ENCODE measurements at places on chromosomes 6 and 20.

GRCh38 chr20:19374216-19374615, 161.8 kb downstream of the SLC24A3 start:
- no peak for DNase-seq

GRCh38 chr20:51199920-51200319, 177.0 kb upstream of the KCNG1 start:
- no peak for DNase-seq

DNA sequence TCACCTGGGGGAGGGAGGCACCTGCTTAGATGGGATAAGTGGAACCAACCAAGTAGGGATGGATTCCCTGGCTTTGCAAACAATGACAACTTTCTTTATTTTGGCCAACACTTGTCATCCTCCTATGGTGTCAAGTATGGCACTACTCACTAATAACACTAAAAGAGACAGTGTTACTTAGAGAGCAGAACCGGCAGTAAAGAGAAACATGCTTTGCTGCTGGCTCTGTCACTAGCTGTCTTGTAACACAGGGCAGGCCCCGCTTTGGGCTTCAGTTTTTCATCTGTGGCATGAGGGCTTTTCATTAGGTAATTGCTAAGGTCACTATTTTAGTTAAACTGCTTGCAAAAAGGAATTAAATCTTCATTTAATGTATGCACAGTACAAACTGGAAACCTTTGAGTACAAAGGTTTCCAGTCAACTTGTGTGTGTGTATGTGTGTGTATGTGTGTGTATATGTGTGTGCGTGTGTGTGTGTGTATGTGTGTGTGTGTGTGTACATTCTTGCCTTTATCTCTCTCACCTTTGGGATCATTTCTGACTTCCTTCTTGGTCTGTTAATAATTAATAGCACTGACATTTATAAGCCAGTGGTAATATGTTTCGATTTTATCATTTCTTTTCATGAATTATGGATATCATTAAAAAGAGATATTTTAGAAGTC, 64.7 kb downstream of the BTBD3 start:
- no peak for DNase-seq

DNA sequence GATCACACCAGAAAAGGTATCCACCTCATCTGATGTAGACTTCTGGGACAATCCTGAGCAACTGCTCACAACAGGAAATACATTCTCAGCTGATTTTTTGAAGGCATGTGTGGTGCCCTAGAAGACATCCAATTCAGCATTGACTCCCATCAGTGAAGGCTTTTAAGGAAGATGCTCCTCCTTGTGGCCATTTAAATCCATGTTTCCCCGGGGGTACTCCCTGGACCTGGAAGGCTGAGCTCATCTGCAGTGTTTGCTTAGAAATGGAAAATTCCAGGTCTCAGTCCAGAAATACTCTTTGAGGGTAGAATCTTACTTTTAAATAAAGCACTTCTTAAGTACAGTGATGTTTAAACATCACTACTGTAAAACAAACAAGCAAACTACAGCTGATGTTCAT, 195.5 kb upstream of the PDE10A start:
- no peak for DNase-seq

GRCh38 chr6:70107852-70108629, 194.8 kb downstream of the COL9A1 start:
- DNase-seq: peak; percentile 21

- no peak for DNase-seq
Observed at GRCh38 chr20:4260102-4260501, 244.7 kb upstream of the RNF24 start.

- DNase-seq: no peak
Observed at GRCh38 chr6:125170376-125170775, 16.8 kb downstream of the TPD52L1 start.

DNA sequence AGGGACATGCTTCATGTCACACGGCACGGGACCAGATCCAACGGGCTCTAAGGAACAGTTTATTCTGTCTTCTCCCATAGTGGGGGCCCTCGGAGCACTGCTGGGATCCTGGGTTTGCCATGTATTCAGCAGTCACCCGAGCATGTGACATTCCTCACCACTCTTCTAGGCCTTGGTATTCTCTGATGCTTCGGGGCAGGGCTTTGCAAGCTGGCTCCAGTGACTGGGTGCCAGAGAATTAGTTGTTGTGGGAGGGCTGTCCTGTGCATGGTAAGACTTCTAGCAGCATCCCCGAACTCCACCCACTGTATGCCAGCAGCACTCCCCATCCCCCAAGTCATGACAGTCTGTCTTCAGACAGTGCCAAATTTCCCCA, 5.4 kb downstream of the CCN5 start:
- no peak for DNase-seq

- no peak for DNase-seq
Observed at GRCh38 chr6:100774681-100775080, 106.4 kb downstream of the ASCC3 start.

GRCh38 chr6:143579703-143580102, 68.2 kb upstream of the FUCA2 start:
- no peak for DNase-seq

DNA sequence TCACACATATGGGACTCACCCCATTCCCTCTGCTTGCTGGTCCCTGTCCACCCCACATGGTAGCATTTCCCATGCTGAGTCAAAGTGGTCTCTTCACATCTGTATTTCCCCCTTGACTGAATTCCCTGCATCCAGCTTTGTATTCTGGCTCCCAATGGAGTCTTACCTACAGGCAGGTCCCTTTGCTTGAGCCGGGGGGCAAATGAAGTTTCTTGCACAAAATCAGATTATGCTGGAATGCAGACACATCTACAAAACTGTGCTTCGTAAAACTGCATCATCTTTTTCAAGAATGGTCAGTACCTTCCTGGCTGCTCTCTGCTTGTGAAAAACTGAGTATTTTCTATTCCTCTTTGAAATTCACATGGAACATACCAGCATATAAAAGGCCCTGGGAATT, 32.1 kb upstream of the BCAS1 start:
- no peak for DNase-seq

DNA sequence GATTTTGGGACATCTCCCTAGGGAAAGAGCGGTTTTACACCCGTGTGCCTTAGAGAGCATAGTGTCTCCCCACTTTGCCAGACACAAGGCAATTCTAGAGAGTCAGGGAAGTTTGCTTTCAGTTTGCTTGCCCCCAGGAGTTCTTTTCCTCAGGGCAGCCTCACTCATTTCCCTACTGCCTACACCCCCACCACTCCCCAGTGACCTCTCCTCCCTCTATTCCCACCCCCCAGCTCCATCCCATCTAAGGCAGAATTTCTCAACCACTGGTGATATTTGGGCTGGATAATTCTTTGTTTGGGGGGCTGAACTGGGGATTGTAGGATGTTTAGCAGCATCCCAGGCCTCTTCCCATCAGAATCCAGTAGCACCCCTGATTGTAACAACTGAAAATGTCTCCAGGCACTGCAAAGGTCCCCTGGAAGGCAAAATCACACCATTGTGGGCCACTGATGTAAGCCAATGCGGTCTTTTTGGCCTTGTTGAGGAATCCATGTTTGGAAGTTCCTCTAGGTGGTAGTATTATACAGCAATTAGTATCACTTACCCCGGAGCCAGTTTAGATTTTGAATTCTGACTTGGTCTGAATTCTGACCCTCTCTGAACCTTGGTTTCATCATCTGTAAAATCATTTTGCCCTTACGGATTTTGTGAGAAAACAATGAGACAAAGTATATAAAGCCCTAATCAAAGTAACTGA, 1.3 kb downstream of the EPPIN start:
- peak; percentile 22 for DNase-seq

GRCh38 chr20:371755-372542, 8.6 kb upstream of the TRIB3 start:
- DNase-seq: peak; percentile 73

- no peak for DNase-seq
Observed at GRCh38 chr6:56852260-56853010, 102.5 kb upstream of the BEND6 start.

GRCh38 chr6:141309295-141309694, 823.4 kb upstream of the GJE1 start:
- no peak for DNase-seq

- no peak for DNase-seq
Observed at GRCh38 chr6:130575557-130575956, 209.7 kb downstream of the TMEM200A start.

DNA sequence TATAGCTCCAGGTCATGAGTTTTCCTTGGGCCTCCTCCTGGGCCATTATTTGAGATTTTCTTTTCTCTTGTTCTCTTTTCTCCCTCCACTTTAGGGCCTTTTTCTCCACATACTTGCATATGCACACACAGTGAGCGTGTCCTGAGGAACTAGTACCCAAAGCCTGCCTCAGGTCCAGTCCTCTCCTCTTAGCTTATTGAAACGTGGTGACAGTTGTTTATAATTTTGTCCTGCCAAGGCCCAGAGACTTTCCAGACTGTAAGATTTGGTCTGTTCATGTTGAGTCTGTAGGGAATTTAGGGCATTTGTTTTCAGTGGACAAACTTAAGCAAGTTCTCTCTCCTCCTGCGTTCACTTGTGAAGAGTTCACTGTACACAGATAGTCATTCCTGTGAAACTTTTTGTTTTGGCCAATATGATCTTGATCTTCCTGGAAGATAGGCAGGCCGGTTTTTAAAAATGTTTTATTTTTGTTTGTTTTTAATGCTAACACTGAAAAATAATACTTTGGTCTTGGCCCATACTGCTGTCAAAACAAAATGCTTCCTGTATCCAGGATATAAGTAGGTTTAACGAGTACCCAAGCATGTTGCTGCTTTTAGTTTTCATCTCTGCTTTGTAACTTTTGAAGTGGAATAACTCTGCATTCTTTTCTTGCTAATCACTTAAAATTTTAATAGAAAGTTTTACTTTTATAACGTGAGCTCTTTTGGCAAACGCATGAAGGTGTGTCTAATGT, 20.7 kb downstream of the LRRC1 start:
- DNase-seq: no peak

- no peak for DNase-seq
Observed at GRCh38 chr6:160435935-160436334, 87.8 kb downstream of the SLC22A3 start.

DNA sequence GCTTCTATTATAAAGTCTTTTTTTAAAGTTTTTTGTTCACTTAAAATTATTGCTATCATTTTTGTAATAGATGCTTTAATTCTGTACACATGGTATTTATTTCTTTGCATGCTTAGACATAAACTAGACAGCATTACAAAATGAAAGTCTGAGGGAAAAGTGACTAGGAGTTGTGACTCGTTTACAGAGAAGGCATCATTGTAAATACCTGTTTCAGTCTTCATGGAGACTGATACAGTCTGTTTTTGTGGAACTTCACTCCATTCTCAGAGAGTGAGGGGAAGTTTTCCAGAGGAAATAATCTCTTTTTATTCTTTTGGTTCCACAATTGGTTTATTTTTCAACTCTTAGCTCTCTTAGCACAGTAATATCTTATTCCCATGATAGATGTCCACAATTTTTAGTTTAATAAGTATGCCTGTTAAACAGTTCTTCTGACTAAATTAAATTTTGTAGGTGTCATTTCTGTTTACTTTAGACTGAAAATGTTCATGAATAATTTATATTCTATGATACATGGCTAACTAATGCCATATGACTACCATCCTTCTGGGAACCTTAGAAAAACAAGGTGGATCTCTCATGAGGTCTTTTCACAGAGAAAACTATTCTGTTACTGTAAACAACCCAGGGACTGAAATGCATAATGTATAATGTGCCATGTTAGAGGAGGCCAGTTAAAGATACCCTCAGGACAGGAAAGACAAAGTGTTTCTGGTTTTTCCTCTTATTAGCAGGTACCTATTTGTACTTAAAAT, 69.2 kb downstream of the MYO6 start:
- no peak for DNase-seq

GRCh38 chr6:139066080-139066479, 37.5 kb downstream of the ABRACL start:
- no peak for DNase-seq

DNA sequence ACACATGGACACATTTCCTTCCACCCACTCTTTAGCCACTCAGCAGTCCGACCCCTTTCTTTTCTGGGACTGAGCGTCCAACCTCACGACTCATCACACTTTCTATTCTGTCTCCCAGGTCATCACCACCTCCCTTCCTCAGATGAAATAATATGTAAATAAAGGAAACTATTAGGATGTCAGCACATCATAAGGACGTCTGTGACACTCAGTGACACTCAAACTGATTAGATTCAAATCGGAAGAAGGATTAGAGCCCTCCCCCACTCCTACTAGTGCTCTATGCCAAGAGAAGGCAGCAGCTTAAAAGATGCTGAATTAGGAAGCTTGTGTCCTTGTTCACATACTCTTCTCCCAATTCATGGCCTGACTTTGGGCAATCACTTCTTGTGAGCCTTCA, 113.6 kb downstream of the TNFRSF21 start:
- no peak for DNase-seq

- DNase-seq: no peak
Observed at GRCh38 chr6:132395015-132395597, 6.2 kb downstream of the MOXD1 start.

GRCh38 chr6:87762116-87762515, 60.1 kb upstream of the AKIRIN2 start:
- DNase-seq: no peak

GRCh38 chr6:71289039-71289801, 609 bp downstream of the OGFRL1 start:
- peak; percentile 54 for DNase-seq

DNA sequence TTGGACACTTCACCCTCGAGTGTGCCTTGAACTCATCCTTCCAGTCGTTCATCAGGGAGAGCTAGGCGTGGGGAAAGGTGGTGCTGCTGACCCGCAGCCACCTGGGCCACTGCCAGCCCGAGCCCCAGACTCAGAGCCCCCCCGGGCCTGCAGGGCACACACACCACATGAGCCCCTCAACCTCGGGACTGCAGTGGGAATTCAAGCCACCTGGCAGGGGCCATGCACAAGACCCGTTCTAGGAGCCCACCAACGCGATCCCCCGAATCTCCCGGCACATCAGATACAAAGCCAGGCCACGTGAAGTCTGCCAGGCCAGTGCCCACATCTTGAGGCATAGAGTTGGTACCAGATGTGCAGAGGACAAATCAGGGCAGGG, 2.8 kb downstream of the ZNF512B start:
- DNase-seq: no peak

- DNase-seq: no peak
Observed at GRCh38 chr20:54215157-54215789, 7.4 kb downstream of the PFDN4 start.

- DNase-seq: no peak
Observed at GRCh38 chr6:11296449-11297375, 64.2 kb upstream of the NEDD9 start.

DNA sequence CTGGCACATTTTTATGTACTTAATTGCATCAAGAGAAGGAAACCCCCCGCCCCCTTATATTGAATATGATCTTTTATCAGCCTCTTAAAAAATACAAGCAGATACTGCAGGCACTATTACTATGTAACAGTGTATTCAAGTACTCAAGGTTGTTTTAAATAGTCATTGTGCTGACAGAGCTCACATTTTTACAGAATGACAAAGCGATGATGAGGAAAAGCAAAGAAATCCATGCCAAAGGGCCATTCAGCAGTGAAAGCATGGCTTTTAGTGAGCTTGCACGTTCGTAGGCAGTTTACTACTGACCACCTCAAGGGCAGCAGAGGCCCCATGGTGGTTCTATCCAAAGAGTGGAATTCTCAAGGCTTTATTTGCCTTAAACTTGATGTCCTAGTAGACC, 146.8 kb downstream of the RPS12 start:
- DNase-seq: no peak

Measured in inflammatory macrophage treated with lipopolysaccharide for 4 hours (primary cell).